Effector memory CD4-positive, alpha-beta T cell (primary cell): ENCODE measurements at places on chromosomes 4 and X.

- H3K36me3 ChIP-seq = no peaks in the 10 kb centered on the region
- H3K27ac ChIP-seq = no peak overlapping the region
- H3K4me1 ChIP-seq = no peaks in the 10 kb centered on the region
- no peak for DNase-seq
- H3K27me3 ChIP-seq = no peaks in the 10 kb centered on the region
Observed at GRCh38 chr4:184688447-184688846, 38.9 kb downstream of the PRIMPOL start.

GRCh38 chr4:106762666-106763443, 273.3 kb downstream of the DKK2 start:
- H3K27ac ChIP-seq = no peak overlapping the region
- H3K36me3 ChIP-seq = no peaks in the 10 kb centered on the region
- no peak overlapping the region for H3K4me3 ChIP-seq
- DNase-seq = no peak
- no peaks in the 10 kb centered on the region for H3K4me1 ChIP-seq

- no peak overlapping the region for H3K4me3 ChIP-seq
- H3K27ac ChIP-seq = no peak overlapping the region
- no peaks in the 10 kb centered on the region for H3K36me3 ChIP-seq
- H3K27me3 ChIP-seq = no peaks in the 10 kb centered on the region
Observed at GRCh38 chr4:53057679-53058078, 195.6 kb downstream of the RASL11B start.

DNA sequence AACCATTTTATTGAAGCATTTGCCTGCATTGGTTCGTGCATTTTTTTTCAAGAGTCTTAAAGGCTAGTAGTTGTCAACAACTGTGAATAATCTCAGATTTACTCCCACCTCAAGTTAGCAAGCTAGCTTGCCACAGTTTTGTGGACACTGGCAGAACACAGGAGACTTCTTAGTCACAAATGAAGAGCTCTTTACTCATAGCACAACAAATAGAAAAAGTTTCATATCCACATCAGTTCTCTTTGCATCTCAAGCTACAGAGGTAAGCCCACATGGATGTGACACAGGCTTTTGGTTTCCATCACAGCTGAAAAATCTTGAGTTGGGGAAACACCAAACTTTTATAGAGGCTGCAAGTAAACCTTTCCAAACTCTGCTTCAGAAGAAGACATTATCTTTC, 2315.7 kb upstream of the TENM3 start:
- H3K27ac ChIP-seq = no peak overlapping the region
- H3K4me3 ChIP-seq = no peak overlapping the region
- DNase-seq = no peak
- no peaks in the 10 kb centered on the region for H3K4me1 ChIP-seq

DNA sequence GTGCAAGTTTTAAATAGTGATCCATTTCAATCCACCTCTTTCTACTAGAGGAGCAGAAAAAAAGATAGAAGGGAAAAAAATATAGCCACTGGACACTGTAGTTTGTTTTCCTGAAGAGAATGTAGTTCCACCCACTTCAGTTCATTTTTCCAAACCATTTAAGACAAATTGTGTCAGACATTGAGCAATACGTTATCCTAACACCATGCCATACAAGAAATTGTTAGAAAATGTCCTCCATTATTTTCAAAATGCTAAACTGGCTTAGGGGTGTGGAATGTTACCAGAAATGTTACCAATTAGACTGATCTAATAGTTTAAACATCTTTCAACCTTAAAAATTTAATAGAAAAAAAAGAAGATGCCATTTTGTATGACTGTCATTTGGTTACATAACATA, 48.6 kb upstream of the ETNPPL start:
- no peak overlapping the region for H3K4me3 ChIP-seq
- H3K4me1 ChIP-seq = no peaks in the 10 kb centered on the region
- no peak for DNase-seq
- no peaks in the 10 kb centered on the region for H3K27me3 ChIP-seq

DNA sequence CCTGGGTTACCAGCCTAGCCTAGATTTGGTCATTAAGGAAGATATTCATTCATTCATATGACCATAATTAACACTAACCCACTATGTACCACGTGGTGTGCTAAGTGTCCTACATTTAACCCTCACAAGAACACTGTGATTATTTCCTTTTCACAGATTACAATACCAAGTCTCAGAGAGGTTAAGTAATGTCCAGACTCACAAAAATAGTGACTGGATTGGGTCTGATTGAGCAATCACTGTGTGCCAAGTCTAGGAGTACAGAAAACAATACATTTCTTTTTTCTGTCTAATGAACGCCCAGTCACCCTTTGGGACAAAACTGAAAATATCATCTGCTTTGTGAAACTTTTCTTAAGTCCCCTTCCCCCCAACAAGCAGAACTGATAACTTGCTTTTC, 7.6 kb upstream of the DLG3 start:
- no peaks in the 10 kb centered on the region for H3K4me1 ChIP-seq
- H3K36me3 ChIP-seq = no peaks in the 10 kb centered on the region
- no peak overlapping the region for H3K4me3 ChIP-seq

- no peaks in the 10 kb centered on the region for H3K36me3 ChIP-seq
- no peak overlapping the region for H3K4me3 ChIP-seq
- H3K27ac ChIP-seq = no peak overlapping the region
- no peak for DNase-seq
- H3K4me1 ChIP-seq = peaks cover 4% of the 10 kb centered on the region
Observed at GRCh38 chr4:2298532-2298991, 36.7 kb upstream of the MXD4 start.

DNA sequence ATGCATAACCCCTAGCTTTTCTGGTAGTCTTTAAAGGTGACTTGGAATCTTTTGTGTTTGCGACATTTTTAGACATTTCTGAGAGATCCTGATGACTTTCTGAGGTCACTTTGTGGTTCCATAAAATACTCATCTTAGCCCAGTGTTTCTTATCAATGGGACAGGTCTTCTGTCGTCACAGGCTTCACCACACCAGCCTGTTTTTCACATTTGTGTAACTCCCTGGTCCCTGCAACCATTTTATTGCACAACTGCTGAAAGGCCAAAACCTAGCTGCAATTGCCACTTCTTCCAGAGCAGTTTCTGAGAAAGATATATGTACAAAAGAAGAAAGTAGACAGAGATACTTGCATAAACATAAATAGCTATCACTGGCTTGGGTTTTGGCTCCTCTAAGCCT, 120.9 kb downstream of the IL15 start:
- no peak for DNase-seq
- no peaks in the 10 kb centered on the region for H3K36me3 ChIP-seq
- H3K4me3 ChIP-seq = no peak overlapping the region

GRCh38 chr4:37693450-37694190, 7.4 kb upstream of the RELL1 start:
- no peak overlapping the region for H3K4me3 ChIP-seq
- no peaks in the 10 kb centered on the region for H3K27me3 ChIP-seq
- H3K4me1 ChIP-seq = no peaks in the 10 kb centered on the region
- no peak for DNase-seq
- no peaks in the 10 kb centered on the region for H3K36me3 ChIP-seq

DNA sequence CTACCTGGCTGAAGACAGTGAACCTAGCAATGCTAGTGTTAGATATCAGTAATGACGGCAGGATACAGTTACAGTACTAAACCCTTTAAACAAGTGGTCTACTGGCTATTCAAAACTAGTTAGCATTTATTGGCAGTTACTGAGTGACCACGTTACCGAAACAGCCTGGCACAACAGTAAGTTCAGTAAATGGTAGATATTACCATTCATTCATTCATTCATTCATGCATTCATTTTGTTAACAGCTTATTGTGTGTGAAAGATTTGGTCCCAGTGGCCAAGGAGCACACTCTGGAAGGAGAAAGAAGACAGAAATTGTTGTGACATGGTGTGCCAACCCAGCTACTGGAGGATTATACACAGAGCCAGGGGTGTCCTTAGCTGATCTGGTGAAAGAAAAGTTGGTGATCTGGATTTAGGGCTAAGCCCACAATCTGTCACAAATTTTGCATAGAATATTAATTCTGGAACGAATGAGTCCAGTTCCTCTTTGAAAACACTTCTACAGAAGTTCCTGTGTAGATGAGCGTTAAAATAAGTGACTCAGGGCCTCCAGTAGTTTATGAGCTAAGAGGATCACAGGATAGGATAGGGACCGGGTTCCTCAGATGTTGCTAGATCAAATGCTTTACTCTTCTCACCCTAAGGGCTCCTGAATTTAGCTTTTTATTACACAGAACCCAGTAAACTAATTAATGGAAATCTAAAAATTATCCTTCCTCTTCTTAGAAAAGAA, 179.1 kb downstream of the CBR4 start:
- DNase-seq = no peak
- no peak overlapping the region for H3K27ac ChIP-seq
- peaks cover 5% of the 10 kb centered on the region for H3K4me1 ChIP-seq
- H3K4me3 ChIP-seq = no peak overlapping the region
- H3K27me3 ChIP-seq = peaks cover 23% of the 10 kb centered on the region
- no peaks in the 10 kb centered on the region for H3K36me3 ChIP-seq

DNA sequence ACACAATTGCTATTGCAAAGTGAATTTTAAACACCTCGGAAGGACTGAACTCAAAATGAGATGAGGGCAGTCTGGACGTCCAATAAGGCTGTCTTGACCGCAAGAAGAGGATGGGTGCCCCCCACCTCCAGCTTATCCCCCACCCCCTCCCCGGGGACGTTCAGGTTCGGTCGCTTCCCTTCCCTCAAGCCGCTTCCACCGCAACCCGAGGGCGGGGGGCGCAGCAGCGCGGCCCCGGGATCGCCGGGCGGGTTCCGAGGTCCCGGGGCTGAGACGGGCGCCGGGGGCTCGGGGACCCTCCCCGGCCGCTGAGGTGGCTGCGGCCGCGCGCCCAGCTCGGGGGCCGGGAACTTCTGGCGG, 480 bp downstream of the USP46 start:
- peak overlapping the region; percentile 61 for H3K27ac ChIP-seq
- no peak for DNase-seq
- H3K27me3 ChIP-seq = no peaks in the 10 kb centered on the region
- H3K36me3 ChIP-seq = no peaks in the 10 kb centered on the region
- peaks cover 12% of the 10 kb centered on the region for H3K4me1 ChIP-seq
